Skeletal muscle cell (primary cell): ENCODE measurements at places on chromosomes 5 and 9.
A peak's percentile ranks its signal among the peaks of the same experiment; 100 is the strongest.

- no peak for DNase-seq
Observed at GRCh38 chr9:131062969-131063368, 33.4 kb upstream of the AIF1L start.

GRCh38 chr5:143222287-143223231, 180.9 kb downstream of the NR3C1 start:
- DNase-seq: no peak

DNA sequence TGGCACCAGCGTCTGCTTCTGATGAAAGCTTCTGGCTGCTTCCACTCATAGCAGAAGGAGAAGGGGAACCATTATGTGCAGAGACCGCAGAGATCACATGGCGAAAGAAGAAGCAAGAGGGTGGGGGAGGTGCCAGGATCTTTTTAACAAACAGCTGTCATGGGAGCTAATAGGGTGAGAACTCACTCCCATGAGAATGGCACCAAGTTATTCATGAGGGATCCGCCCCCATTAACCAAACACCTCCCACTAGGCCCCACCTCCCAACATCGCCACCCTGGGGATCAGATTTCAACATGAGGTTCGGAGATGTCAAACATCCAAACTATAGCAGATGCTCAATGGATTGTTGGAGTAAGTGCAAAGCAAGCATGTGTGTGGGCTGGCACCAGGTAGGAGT, 125.8 kb upstream of the SLIT3 start:
- DNase-seq: no peak

DNA sequence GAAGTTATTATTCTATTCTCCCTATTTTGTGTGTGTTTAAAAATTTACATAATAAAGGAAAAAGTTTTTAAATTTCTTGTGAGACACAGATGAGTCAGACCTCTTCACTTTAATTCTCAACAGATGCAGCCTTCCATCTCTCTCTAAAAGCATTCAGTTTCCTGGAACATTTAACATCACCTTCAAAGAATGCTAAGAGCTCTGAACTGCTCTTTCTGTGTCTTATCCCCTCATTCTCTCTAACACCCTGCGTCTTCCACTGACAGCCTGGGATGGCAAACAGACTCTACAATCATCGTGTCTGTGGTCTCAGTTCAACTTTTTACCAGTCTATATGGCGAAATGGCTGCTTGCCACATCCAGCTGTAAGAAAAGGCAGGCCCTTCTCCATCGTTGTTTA, 173.0 kb downstream of the HINT1 start:
- peak; percentile 62 for DNase-seq

DNA sequence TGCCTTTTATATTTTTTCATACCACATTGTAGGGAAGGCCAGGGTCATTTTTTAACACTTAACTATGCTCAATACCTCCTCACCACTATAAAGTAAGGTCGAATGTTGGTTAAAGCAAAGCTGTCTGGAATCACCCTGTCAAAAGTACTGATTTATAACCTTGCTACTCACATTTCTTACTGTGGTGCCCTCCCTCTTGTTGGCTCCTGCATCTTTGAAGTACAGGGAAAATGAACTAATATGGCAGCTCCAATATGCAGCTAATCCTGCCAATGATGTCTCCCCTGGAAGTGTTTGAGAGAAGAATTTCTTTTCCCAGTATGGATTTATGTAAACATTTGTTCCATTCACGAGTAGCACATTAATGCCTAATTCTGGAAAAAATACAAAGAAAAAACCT, 108.4 kb upstream of the RPS23 start:
- no peak for DNase-seq

- no peak for DNase-seq
Observed at GRCh38 chr5:10635867-10636350, 72.0 kb downstream of the ANKRD33B start.

DNA sequence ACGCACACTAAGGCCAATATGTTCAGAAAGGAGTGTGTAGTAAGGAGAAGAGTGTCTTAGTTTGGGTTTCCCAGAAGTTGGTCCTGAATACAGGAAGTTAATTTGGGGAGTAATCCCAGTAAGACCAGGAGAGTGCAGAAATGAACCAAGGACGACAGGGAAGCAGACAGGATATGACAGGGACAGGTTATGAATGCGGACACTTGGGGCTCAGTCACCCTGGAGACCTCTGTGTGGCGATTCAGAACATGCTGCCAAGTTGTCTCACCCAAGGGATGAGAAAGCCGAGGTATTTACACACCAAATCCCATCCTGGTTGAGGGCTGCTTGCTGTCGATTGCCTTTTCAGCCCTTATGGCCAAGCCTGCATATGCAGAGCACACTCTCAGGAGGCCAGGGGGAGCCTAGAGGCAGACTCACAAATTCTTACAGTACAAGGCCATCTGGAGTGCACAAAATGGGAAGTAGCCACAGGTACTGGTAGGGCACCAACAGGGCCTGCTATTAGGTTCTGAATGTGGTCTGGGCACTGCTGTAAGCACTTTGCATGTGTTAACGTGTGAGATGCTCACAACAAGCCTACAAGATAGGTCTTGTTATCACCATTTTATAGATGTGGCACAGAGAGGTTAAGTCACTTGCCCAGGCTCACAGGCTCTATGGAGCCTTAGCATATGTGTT, 233.1 kb upstream of the ANKRD55 start:
- no peak for DNase-seq
